ENCODE measurements at places on chromosomes 5 and 9. TPM values are rescaled to one million over a fixed set of nuclear protein-coding genes. Genes with fewer than 3 reads are reported as not detected.

GRCh38 chr5:115372146-115372545 is 75.7 kb upstream of the CCDC112 start:
- no peak overlapping the region for H3K4me3 ChIP-seq
- H3K27me3 ChIP-seq: peaks cover 3% of the 10 kb centered on the region
- H3K36me3 ChIP-seq: no peaks in the 10 kb centered on the region

DNA sequence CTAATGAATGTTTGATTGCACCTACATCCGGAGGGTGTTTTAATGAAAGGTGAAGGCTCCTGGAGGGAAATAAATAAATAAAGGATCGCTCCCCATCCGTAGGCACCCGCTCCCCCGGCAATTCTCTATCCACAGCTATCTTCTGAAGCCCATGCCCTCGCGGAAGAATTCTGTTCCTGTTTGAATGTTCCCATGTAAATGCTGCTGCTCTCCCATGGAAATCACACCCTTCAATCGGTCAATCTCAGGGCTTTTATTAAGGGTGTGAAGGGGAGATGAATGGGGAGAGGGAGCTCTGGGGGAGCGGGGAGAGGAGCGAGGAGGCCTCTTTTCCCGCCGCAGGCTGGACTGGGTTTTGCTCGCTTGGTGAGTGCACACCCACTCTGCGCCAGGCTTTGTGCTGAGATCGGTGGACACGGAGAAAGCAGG is 21.1 kb upstream of the ARAP3 start:
- no peak overlapping the region for H3K27ac ChIP-seq
- no peaks in the 10 kb centered on the region for H3K36me3 ChIP-seq
- peak overlapping the region; percentile 82 for H3K4me3 ChIP-seq

GRCh38 chr9:130450344-130451003 is 5.7 kb downstream of the ASS1 start:
- H3K36me3 ChIP-seq: no peaks in the 10 kb centered on the region
- H3K27me3 ChIP-seq: peaks cover 8% of the 10 kb centered on the region
- no peak for DNase-seq
- peaks cover 14% of the 10 kb centered on the region for H3K4me1 ChIP-seq

GRCh38 chr9:130181678-130182380 is 9.6 kb downstream of the NCS1 start:
- DNase-seq: no peak
- H3K4me3 ChIP-seq: no peak overlapping the region
- peaks cover 2% of the 10 kb centered on the region for H3K4me1 ChIP-seq
- H3K27ac ChIP-seq: no peak overlapping the region
- no peaks in the 10 kb centered on the region for H3K36me3 ChIP-seq

PCDHGC5 gene
- total RNA-seq: not detected

SLC34A3 gene
- not detected for total RNA-seq

All from activated CD4-positive, alpha-beta T cell treated with anti-CD3 and anti-CD28 coated beads, Interleukin-2, amount 10 ng/mL, durations not matched to agents 24 days and 14 days (primary cell).